ENCODE measurements at places on chromosomes 1 and 21.
A peak's percentile ranks its signal among the peaks of the same experiment; 100 is the strongest.

DNA sequence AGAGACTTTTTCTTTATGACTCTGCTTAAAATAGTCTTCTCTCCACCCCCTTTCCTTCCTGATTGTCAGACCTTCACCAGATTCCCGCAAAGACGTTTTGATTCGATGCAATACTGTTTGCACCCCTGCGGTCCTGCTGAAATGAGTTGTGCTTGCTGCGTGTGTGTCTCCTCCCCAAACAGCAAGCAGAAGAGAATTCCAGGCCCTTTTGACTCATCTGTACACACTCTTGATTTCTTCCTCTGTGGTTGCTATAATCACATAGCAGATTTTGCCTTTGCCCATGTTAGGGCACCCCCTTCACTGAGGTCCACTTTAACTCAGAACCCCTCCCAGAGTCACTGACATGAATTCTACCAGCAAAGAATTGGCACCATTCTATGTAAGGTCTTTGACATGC, 136.5 kb downstream of the ZZZ3 start:
- no peak for DNase-seq

DNA sequence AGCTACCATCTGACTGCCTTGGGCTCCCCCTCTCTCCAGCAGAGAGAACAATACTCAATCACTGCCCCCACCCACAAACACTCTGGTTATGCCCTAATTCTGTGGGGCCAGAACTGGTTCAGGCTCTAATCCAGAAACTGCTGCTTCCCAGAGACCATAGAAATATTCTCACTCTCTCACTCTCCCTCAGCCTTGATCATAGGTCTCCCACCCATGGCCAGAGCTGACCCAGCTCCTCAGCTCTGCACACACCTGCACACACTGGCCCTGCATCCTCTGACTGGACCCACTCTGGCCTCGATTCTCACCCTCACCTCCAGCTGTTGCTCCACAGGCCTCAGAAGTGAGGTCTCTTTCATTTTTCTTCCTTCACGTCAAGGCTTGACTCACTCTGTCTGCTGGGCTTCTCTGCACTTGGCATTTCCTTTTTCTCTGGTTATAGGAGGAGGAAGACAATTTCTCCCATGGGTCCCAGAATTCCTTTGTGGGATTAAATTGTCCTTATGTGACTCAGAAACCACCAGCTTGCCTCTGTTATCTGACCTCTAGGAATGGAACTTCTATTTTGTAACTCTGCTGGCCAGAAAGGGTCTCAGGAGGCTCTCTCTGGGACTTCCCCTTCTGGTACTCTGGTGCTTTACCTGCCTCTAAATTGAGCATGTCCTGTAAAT, 15.6 kb upstream of the ZMYM6 start:
- DNase-seq = no peak

DNA sequence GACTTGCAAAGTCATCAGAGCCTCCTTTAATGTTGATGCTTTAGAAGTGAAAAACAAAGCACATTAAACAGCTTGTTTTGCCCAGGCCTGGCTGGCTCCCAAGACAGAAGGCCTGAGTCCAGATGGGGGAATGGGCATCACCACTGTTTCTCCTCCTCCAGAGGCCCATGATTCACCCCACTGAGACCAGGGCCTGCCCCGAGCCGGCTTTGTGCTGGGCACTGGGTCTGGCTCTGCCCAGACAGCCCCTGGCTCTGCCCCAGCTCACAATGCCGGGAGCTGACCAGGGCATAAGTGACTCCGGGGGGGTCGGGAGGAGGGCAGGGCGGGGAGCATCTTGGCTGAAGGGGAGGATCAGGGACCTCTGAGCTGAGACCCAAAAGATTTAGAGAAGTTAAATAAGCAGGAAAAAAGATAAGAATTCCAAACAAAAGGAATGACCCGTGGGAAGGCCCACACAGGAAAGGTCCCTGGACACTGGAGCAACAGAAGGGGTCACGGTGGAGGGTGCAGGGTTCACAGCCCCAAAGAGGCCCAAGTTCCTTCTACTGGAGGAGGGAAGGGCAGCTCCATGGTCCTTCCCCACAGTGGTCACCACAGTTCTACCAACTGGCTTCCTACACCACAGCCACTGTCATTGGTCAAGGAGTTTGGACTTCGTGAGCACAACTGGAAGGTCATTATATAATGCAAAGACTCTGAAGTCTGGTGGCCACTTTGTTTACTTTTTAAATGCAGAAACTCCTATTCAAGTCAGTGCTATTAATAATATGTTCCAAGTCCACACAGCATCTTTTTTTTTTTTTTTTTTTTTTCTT, 5.5 kb downstream of the C2CD2 start:
- no peak for DNase-seq

DNA sequence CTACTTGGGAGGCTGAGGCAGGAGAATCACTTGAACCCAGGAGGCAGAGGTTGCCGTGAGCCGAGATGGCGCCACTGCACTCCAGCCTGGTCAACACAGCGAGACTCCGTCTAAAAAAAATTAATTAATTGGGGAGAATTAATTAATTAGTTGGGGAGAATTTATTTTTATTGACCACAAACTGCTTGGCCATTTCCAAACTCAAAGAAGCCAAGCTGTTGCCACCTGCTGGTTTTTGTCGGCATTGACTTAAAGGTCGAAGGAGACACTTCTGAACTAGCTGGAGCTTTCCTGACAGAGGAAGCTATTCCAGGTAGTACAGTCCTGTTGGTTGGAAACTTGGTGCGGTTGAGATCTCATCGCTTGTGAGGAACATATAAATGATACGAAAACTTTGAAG, 13.1 kb downstream of the MAP1LC3C start:
- DNase-seq = peak; percentile 17

- DNase-seq = no peak
These were observed 37.7 kb upstream of the PTBP2 start for GRCh38 chr1:96683931-96684330.

DNA sequence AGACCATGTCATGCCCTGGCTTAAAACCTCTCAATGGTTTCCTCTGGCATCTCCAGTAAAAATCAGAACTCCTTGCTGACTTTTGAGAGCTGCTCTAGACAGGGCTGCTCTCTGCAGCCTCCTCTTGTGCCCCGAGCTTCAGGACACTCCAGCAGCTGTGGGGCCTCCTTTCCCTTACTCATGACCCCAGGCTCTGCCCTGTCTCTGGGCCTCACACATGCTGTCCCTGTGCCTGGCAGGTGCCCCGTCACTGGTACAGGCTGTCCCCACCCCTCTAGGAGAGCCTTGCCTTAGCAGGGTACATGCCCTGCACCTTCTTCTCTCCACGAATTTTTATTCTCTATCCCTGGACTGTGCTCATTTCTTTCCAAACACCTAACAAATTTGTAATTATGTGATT, 43.2 kb downstream of the HIVEP3 start:
- DNase-seq = no peak

DNA sequence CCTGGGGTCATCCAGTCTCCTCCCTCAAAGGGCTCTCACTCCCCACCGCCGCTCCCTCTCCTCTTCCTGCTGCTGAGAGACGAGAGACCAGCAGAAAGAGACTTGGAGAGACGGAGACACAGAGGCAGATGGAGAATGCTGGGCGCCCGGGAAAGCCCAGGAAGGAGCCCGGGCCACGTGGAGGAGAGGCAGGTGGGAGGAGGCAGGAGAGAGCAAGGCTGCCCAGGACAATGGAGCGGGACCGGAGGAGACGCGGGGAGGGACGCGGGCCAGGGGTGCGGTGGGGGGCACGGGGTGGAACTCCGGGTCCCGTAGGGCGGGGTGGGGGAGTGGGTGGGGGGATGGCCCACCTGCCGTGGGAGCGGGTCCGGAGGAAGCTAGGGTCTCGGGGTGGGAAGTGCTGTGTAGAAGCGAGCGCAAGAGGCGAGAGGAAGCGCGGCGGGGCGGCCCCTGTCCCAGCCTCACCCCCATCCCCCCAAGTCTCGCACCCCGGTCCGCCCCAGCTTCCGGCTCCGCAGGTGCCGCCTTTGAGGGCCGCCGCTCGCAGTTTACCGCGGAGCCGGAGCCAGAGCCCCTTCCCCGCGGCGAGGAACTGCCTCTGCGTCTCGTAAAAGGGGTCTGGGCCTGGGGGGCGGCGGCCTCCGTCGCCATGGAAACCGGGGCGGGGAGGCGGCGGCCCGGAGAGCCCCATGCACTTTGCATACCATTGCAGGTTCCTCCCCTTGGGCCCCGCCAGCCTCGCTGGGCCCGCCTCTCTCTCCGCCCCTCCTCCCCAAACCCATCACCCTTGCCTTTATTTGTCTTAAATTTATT, 11.7 kb upstream of the EPHA2 start:
- peak; percentile 33 for DNase-seq

DNA sequence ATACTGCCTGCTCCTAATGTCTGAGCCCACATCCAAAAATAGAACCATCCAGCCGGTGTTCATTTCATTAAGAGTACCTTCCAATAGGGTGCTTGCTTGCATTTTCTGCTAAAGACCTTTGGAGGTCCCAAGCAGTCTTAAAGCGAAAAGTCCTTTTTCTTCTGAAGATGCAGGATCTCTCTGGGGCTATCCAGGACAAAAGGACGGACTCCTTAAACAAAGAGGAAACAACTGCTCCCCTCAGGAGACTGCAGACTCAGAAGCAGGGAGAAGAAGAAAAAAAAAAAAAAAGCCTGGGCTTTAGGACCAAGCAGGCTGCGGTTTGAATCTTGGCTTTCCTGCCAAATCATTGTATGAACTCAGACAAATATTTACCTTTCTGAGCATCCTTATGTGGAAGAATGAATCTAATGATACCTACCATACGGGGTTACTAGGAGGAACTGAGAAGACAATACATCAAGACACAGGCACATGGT, 204.0 kb downstream of the PLPP3 start:
- DNase-seq = no peak

- peak; percentile 58 for DNase-seq
These were observed 470 bp downstream of the RPRD2 start for GRCh38 chr1:150364231-150365003.

DNA sequence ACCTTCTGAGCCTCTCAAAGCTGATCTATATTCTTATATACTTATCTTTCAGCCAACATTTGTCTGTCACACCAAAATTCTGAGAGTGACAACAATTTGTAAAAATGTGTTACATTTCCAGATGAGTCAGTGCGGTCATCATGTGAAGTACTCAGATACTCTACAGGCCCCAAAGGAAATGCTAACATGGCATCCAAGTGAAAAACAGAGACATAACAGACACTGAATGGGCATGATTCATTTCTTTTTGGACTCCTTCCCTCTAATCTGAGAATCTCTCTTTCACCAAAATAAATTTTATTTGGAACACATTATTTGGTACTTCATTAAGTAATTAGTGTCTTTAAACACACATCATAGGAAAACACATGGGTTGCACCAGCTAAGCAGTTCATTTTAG, 96.6 kb downstream of the SLC44A5 start:
- DNase-seq = no peak

- DNase-seq = no peak
These were observed 4.8 kb downstream of the PLA2G2F start for GRCh38 chr1:20143734-20144565.

DNA sequence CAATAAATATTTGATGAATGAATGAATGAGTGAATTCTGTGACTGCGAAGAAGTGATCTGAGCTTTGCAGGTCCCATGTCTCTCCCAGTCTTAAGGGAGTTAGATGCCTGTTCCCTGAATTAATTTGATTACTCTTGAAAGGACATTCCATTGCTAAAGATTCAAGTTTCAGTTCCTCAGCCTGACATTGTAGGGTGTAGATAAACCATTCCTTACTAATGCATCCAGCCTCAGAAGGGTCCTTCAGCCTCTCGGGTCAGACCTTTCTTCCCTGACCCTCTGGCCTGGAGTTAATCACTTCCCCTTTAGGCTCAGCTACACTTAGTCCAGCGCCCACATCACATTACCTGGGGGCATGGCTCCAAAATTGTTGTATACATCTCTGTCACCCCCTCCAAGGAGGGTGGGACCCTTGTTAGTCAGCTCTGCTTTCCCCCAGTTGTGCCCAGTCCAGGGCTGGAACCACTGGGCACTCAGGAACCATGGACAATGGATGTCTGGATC, 2.6 kb downstream of the INSRR start:
- no peak for DNase-seq

DNA sequence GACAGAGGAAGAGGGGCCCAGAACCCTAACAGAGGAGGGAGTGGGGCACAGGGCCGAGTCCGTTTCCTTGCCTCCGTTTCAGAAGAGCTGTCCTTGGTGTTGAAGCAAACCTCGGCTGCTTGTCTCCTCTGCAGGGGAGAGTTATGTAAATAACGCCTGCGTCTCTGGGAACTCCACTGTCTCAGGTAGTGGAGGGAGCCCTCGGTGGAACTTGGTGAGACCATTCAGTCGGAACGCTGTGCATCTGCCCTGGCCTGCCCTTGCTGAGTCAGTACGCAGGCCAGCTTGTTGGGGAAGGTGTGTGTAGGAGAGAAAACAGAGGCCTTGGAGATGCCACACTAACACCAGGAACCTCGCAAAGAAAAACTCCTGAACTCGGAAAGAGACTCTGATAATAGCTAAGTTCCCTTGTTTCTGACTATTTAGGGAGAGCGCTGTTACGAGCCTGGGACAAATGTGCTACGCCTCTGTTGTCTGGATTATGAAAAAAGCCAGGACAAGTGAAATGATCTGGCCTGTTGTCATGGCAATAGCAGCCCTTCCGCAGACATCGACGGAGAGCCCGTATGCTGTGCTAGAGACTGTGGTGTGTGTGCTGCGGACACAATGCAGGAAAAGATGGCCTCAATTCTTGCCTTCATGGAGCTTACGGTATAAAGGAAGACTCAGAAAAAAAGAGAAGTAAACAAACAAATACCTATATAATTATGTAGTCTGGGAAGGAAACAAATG, 94.6 kb upstream of the AKT3 start:
- DNase-seq = no peak

DNA sequence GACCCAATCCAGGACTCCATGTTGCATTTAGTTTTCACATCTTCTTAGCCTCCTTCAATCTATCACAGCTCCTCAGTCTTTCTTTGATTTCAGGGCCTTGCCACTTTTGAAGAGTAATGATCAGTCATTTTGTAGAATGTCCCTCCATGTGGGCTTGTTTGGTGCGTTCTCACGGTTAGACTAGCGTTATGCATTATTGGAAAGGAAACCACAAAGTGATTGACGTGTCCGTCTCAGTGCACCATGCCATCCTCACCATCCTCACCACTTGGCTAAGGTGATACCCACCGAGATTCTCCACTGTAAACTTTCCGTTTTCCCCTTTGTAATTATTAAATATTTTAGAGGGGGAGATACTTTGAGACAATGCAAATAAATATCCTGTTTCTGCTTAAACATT, 59.6 kb upstream of the OLIG2 start:
- DNase-seq = no peak

DNA sequence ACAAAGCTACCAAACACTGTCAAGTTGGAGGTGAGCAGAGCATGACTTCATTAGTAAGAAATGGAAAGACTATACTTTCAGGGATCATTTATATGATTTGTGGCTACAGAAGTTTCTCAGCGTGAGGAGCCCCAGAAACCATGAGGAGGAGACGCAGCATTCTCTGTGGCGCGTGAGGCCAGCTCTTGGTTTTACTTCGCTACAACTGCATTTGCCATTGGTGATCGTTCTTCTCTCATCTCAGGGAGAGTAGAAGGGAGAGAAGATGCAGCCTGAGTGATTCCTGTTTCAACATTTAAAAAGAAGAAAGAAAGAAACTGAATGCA, 94.5 kb upstream of the ATP1A1 start:
- no peak for DNase-seq

DNA sequence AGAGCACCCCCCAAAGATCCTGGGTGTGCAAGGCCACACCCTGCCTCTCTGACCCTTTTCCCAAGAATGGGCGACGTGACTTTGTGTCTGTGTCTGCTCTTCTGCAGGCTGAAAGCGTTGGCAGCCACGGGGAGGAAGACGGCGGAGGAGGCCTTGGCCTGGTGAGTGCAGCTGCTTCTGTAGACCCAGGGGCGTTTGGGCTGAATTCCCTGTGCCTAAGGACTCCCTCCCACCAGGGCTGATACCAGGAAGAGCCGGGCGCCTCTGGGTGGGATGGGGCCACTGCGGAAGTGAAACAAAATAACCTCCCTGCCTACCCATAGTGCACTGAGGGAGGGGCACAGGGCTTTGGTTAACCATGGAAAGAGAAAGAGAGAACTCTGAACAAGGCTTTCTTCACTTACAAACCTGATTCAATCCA, 2.5 kb downstream of the UBASH3A start:
- DNase-seq = no peak
